ENCODE measurements at places on chromosomes 7 and 10.
A peak's percentile ranks its signal among the peaks of the same experiment; 100 is the strongest.

DNA sequence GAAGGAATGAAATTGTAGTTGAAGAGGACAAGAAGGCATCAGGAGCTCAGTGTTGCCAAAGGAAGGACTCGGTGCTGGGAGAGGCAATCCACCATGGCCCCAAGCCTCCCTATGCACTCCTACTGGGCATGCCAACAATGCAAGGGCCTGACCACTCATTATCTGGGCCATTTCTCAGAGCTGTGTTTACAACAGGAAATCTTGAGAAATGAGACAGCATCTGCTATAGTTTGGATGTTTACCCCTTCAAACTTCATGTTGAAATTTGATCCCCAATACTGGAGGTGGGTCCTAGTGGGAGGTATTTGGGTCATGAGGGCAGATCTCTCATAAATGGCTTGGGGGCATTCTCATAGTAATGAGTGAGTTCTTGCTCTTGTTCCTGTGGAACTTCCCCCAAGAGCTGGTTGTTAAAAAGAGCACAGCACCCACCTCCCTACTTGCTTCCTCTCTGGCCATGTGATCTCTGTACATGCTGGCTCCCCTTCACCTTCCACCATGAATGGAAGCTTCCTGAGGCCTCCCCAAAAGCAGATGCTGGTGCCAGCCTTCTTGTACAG lies 50.8 kb upstream of the AOAH start:
- DNase-seq = no peak

- DNase-seq = no peak
Observed at GRCh38 chr10:101228966-101229265, 347 bp downstream of the LBX1 start.

DNA sequence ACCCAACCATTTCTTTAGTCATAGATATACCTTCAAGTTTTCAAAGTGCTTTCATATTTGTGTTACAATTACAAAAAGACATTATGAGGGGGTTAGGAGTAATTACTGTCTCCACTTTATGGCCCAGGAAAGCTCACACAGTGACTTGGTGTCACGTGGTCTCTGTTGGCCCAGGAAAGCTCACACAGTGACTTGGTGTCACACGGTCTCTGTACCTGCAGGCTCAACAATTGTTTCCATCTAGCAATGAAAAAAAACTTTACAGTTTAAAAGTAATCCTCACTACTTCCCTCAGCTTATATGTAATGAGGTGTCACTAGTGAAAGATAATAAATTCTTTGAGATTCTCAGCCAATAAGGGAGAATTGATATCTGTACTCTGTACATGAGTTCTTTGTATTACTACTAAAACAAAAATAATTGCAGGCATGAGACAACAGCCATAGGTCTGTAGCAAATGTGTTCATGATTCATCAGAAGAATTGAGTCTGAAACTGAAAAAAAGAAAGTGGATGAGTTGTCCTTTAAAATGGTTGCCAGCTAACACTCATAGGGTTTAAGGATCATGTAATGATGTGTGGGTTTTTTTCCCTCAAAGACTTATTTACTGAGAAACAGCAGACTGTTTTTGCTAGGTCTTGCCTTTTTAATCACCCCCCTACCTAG lies 10.9 kb downstream of the OGDH start:
- DNase-seq = no peak

DNA sequence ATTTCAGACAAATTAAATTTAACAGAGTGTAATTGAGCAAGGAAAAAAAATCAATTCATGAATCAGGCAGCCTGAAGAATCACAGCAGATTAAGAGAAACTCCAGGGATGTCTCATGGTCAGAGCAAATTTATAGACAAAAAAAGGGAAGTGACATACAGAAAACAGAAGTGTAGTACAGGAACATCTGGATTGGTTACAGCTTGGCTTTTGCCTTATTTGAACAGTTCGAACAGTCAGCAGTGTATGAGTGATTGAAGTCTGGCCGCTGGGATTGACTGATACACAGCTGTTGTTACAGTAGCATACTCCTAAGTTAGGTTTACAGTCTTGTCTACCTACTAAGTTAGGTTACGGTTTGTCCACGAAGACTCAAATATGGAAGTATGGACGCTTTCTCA lies 255.3 kb downstream of the HPSE2 start:
- DNase-seq = no peak

- no peak for DNase-seq
Observed at GRCh38 chr10:100551196-100551595, 15.5 kb downstream of the HIF1AN start.

DNA sequence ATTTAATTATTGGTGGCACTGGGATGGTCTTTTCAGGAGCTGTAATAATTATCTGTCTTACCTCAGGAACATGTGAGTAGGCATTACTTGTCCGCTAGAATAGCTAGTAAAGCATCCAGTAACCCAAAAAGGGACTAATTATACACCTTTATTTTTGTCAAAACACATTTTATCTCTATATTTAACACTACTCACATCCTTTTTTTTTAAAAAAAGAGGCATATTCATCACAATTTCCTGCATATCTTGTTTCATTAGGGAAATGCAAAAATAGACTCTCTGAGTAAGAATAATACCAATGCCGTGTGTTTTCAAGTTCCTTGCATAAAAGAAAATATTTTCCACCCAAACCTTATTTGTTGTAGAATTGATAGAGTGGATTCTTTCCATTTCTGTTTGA lies 99.5 kb downstream of the VTI1A start:
- DNase-seq = no peak

DNA sequence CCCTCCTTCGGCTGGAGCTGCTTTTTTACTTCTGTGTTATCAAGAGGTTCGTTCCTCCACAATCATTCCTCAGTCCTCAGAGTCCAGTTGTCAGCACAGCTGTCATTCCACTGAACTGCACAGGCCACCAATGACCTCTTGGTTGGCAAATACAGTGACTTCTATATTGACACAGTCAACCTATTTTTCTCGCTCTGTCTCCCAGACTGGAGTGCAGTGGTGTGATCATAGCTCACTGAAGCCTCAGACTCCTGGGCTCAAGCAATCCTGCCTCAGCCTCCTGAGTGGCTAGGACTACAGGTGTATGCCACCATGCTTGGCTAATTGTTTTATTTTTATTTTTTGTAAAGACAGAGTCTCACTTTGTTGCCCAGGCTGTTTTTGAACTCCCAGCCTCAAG lies 27.7 kb downstream of the CRCP start:
- no peak for DNase-seq

DNA sequence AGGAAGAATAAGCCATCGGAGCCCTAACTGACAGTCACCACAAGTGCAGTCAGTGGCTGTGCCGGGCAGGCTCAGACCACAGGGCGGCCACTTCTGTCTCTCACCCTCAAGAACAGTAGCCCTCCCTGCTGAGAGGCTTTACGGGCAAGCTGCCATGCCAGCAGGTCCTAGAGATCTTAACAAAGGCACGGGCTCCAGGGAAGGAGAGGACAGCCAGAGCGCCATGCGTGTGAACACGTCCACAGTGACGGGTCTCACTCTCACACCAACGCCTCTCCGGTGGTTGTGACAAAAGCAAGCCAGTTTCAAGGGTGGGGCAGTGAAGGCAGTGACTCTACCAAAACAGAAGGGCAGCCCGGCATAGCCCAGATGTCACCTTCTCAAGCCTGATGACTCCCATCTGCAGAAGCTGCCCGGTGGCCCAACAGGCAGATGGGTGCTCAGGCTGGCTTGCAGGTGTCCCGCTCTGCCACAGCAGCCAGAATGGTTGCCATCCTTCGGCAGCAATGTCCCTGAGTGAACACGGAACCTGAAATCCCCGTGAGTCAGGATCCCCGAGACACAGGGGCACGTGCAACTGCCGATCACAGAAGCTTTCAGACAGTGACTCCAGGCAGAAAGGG lies 102.0 kb downstream of the FAM53B start:
- peak; percentile 73 for DNase-seq

- DNase-seq = no peak
Observed at GRCh38 chr7:432933-433332, 86.7 kb downstream of the PDGFA start.

GRCh38 chr10:26381986-26382385 lies 56.2 kb upstream of the APBB1IP start:
- no peak for DNase-seq

DNA sequence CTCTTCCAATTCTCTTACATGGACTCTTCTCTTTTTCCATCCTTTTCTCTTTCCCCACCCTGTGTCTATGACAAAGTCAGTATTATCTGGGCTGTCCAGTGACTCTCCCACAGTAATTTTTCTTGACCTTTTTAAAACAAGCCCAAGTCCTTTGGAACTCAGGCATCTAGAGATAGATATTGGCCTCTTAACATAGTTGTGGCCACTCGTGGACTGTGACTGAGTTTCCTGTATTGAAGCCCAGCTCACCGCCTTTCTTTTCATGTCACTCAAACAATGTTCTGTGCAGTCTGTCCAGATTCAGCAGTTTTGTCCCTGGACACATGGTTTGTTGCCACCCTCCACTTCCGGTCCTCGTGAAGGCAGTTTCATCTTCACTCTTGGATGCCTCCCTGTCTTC lies 110.9 kb upstream of the CDC14C start:
- no peak for DNase-seq

GRCh38 chr10:34954142-34954541 lies 136.0 kb downstream of the CUL2 start:
- DNase-seq = no peak

GRCh38 chr10:89213191-89213808 lies 6.2 kb upstream of the CH25H start:
- DNase-seq = no peak

DNA sequence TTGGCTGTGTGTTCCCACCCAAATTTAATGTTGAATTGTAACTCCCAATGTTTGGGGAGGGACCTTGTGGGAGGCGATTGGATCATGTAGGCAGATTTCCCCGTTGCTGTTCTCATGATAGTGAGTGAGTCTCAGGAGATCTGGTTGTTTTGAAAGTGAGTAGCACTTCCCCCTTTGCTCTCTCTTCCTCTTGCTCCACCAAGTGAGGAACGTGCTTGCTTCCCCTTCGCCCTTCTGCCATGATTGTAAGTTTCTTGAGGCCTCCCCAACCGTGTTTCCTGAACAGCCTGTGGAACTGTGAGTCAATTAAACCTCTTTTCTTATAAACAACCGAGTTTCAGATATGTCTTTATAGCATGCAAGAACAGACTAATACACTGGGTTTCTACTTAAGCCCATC lies 176.3 kb downstream of the CDK14 start:
- DNase-seq = no peak

GRCh38 chr7:74287303-74288033 lies 1.7 kb upstream of the CLIP2 start:
- no peak for DNase-seq

DNA sequence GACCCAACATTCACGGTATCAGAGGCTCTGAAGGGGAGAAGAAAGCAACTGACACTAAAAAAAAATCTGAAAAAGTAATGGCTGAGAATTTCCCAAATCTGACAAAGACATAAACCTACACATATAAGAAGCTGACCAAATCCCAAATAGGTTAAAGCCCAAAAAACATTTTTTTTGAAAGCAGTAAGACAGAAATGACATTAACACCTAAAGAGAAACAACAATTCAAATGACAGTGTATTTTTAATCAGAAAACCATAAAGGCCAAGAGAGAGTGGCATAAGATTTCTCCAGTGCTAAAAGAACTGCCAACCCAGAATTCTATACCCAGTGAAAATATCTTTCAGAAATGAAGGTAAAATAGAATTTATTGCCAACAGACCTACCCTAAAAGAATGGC lies 35.5 kb downstream of the RUFY2 start:
- no peak for DNase-seq

- no peak for DNase-seq
Observed at GRCh38 chr7:3244241-3244814, 56.7 kb upstream of the SDK1 start.

- no peak for DNase-seq
Observed at GRCh38 chr7:150787321-150788281, 12.6 kb downstream of the TMEM176B start.

DNA sequence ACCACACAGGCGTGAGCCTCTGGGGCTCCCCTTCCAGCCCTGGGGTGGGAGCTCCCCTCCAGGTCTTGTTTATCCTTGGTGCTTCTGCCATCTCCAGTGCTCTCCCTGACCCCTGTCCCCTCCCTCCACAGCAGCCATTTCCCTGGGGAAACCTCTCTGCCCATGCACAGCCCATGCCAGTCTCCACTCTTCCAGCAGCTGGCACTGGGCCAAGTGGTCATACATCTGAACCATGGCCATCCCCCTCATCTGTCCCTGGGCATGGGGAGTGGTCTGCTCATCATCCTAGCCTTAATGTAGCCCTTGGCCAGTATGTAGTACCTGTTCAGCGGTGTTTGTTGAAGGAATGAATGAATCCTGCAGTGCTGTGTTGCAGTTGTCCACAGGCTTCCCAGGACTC lies 172.4 kb upstream of the ZNF32 start:
- DNase-seq = no peak

DNA sequence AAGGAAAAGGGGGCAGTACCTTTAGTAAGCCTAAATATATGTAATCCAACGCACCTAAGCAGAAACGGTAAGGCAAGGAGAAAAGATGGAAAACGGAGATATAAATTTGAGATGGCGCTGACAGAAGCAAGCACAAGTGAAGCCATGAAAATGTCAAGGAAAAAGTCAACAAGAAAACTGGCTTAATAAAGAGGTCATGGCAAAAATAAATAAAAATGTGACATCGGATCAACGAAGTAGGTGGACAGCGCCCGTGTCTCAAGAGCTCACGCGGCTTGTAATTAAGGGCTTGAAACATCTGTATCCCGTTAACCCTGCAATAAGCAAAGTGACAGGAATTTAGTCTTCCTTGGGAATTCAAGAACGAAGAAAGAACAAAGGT lies 611 bp downstream of the NDUFA5 start:
- DNase-seq = no peak

GRCh38 chr7:109893231-109893630 lies 1197.7 kb upstream of the LRRN3 start:
- no peak for DNase-seq

DNA sequence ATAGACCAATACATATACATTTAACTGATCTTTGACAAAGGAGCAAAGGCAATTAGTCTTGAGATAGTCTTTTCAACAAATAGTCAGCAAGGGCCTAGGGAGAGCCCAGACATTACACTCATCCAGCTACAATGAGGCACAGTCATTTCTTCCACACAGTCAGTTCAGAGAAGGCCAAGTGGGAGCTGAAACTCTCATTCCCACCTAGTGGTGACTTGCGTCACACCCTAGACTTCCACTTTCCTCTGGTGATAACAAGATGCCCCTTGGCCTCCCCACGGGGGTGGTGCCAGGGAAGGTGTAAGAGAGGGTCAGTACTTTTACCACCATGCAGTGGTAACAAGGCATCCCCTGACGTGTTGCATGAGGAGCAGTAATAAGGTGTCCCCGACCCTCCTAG lies 8.0 kb downstream of the FRMPD2 start:
- DNase-seq = peak; percentile 39

DNA sequence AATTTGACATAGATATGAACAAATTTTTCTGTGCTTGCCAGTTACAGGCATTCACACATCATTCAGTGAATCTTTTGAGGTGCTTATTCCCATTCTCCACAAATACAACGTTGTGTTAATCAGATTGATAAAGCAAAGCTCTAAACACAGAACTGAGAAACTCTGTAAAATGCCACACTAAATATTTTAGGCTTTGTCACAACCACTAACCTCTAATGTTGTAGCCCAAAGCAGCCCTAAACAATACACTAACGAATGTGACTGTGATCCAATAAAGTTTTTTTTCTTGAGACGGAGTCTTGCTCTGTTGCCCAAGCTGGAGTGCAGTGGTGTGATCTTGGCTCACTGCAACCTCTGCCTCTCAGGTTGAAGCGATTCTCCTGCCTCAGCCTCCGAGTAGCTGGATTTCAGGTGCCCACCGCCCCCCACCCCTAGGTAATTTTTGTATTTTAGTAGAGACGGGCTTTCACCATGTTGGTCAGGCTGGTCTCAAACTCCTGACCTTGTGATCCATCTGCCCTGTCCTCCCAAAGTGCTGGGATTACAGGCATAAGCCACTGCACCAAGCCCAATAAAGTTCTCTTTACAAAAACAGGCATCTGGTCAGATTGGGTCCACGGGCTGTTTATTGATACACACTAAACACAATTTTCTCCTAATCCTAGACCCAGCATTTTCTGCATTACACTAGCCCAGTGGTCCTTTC lies 6.9 kb downstream of the CYCS start:
- no peak for DNase-seq
